ENCODE measurements at places on chromosomes 16 and 17. TPM values are rescaled to one million over a fixed set of nuclear protein-coding genes. Genes with fewer than 3 reads are reported as not detected.

DNA sequence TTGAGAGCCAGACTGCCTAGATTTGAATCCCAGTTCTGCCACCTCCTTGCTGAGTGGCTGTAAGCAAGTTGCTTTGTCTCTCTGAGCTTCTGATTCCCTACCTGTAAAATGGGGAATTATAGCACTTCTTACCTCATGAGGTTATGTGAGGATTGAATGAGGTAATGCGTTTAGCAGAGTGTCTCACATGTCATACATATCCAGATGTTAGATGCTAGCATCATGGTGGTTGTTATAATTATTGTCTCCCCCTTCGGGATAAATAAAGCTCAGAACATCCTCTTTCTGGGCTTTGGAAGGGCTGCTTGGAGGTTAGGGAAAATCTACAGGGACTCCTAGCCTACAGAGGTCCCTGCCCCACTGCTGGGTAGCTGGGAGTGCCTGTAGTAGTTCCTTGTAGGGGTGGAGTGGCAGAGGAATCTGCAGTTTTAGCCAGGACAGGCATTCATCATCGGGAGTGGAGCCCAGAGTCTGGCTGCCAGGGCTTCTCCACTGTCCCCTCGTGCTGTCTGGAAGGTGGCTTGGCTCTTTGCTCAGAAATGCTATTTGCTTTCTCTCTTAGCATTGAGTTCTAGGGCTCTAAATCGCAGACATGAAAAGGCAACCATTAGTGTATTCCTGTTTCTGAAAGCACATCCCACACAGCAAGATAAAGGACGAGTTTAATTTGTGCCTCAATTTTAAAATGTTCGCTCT is 137.9 kb upstream of the CACNG3 start:
- DNase-seq: no peak

DNA sequence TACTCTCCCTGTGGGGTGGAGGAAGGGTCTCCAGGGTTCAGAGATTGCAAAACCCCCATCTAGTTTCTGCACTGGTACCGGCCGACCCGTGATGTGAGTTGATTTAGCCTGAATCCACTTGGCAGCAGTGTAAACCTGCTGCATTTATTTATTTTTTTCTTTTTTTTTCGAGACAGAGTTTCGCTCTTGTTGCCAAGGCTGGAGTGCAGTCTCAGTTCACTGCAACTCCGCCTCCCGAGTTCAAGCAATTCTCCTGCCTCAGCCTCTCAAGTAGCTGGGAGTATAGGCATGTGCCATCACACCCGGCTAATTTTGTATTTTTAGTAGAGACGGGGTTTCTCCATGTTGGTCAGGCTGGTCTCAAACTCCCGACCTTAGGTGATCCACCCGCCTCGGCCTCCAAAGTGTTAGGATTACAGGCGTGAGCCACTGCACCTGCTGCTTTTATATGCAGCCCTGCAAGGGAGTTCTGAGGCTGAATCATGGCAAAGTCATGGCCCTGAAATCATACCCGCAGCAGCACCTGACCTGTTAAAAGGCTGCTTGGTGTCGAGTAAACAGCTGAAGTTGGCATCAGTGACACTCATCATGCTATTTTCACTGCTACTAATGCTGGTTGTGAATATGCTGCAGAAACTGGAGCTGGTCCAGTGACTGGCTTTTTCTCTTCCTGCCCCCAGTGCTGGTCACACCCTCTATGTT is 21.4 kb downstream of the DEXI start:
- DNase-seq: no peak

CACNA1H gene
- polyA plus RNA-seq: 17.0 TPM

- DNase-seq: no peak
Measured at GRCh38 chr16:51134269-51134812, 16.7 kb downstream of the SALL1 start.

DNA sequence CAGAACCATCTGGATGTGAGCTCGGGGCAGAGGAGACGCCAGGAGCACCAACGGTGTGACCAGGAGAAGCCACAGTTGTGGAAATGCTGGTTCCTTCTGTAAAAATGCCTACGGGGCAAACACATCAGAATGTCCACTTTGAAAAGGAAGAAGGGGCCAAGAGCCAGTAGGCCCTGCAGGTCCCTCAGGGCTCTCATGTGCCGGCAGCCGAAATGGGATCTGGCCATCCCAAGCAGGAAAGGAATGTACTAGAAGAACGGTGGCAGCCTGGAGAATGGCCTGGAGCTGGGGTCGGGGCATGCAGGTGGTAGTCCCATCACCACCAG is 162.1 kb upstream of the PLCG2 start:
- DNase-seq: no peak

GRCh38 chr17:2125013-2125535 is 70.2 kb downstream of the HIC1 start:
- no peak for DNase-seq

DNA sequence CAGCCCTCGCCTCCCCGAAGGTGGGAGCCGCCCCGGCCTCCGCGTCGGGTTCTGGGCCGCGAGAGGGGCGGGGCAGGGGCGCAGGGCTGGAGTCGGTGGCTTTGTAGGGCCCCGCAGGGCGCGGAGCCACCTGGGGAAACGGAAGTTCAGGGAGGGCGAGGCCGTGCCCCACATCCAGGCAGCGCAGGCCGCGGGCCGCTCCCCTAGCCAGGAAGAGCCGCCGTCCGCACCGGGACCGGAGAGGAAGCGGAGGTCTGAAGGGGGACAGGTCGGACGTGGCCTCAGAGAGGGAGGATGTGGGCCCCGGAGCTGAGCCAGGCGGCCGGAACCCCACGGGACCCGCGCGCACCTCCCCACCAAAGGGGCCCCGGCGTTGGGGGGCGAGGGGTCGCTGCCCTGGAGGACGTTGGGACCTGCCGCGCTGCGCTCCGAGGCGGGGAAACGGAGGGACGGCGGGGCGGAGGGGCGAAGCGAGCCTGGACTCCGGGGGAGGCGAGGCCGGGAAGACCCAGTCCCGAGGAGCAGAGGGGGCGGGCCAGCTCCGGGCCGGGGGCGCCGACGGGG is 482 bp upstream of the SLC16A3 start:
- DNase-seq: no peak

DNA sequence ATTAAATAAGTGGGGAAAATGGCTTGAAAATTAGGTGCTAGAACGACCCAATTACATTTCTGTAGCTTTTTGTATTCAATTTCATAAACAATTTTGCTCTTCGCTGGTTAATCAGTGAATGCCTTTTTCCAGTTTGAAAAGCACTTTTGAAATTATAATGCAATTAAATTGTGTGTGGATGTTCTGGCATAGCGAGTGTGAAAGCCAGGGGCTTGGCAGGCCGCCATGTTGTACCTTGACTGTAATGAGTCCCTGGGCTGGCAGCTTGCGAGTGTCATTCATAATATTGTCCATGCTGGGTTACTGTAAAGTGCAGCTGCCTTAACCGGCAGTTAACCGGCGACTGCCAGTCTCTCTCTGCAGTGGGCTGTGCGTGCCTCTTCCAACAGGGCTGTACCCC is 177.8 kb downstream of the CCDC182 start:
- no peak for DNase-seq

TBC1D3G gene
- not detected for polyA plus RNA-seq

DNA sequence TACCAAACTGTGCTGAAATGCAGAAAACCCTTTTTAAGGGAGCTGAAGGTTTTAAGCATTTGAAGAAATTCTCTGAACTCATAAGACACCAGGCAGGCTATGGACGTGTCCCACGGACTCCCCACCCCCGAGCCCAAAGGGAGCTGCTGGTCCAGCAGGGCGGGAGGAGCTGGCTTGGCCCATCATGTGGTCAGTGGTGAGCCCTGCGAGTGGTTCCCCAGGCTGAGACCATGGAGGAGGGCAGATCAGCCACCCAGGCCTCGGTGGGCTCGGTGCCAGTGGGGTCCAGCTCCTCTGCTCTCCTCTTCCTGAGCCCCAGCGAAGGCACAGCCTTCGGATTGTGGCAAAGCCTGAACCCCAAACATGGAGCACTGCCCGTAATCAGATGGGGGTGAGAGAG is 27.0 kb downstream of the LGALS3BP start:
- no peak for DNase-seq

- DNase-seq: no peak
Measured at GRCh38 chr16:50835358-50836060, 93.6 kb downstream of the CYLD start.

NTN1 gene
- 3.3 TPM for polyA plus RNA-seq

XYLT1 gene
- 7.9 TPM for polyA plus RNA-seq

DNA sequence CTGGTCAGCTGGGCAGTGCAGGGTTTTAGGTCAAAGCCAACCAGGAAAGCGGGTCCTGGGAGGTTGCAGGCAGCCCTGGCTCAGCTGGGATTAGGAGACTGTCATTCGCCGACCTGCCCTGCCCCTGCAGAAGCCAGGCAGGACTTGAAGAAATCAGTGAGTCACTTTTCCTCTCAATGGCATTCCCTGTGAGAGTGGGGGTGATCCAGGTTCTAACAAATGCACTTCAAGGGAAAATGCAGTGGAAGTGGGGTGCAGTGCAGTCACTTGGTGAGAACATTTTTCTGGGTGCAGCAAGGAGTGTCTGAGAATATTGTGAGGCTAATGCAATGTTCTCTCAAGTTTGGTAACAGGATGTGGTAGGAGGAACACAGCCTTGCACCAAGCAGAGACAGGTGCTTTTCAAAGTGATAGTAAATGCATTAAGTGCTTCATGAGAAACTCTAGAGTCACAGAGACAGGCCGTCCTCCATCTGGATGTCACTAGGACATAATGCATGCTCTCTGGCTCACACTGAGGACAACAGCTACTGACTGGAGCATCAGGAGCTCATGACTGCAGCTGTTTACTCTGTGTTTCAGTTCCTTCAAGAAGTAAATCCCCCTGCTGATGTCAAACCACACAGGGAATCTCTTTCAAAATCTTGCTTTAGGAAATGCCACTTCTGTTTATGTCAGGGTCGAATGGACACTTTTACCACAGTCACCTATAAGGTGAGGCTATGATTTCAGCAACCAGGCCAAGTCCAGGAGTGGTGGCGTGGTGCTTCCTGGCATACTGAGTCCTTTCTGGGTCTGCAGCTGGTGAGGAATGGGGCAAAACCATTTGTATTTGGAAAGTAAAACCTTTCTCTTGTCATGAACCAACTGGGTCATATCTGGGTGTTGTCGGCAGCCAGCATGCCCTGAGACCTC is 16.7 kb downstream of the CDK5R1 start:
- DNase-seq: no peak

DNA sequence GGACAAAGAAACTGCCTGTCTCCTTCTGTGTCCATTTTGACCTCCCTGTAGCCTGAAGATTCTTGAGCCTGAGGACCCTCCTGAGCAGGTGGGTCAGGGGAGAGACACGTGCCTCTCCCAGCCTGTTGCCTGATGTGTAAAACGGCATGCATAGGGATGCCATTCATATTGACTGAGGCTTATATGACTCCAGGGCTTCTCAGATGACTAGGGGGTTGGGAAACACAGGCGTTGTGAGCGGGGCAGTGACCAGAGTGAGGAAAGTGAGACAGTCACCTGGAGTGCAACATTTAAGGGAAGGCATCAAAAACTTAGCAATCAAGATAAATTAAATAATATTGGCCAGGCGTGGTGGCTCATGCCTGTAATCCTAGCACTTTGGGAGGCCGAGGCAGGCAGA is 5.1 kb upstream of the SLC16A5 start:
- DNase-seq: no peak

NOD2 gene
- polyA plus RNA-seq: 0.65 TPM

DNA sequence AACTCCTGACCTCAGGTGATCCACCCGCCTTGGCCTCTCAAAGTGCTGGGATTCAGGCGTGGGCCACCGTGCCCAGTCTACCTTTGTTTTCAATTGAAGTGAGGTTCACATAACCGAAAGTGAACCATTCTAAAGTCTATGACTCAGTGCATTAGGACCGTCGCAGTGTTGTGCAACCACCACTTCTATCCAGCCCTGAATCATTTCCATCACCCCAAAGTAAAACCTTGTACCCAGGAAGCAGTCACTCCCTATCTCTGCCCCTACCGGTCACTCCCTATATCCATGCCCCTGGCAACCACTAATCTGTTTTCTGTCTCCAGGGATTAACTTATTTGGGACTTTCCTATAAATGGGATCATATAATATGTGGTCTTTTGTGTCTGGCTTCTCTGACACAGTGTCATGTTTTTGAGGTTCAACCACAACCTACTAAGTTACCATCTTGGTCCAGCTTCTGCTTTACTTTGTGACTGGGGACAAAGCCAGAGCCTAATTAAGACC is 28.3 kb upstream of the CDC42EP4 start:
- DNase-seq: no peak

DNA sequence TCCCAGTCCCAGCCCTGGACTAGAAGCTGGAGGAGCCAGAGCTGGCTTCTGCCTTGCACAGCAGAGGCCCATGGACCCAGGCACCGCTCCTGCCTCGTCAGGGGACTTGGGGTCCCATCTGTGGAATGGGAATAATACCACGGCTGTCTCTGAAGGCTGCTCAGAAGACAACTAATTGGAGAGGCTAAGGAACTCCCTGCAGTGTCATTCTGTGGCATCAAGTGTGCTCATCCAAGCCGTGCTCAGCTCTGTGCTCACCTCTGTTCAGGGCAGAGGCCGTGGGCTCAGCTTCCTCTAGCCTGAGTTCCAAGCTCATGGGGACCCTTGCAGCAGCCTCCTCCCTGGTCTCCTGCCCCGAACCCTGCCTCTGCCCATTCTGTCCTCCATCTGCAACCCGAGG is 31.8 kb downstream of the BEAN1 start:
- no peak for DNase-seq

GRCh38 chr17:38571833-38572668 is 33.7 kb downstream of the SRCIN1 start:
- no peak for DNase-seq

ACE gene
- 15.5 TPM for polyA plus RNA-seq

GRCh38 chr16:73196670-73197069 is 148.7 kb upstream of the ZFHX3 start:
- DNase-seq: no peak

CBX2 gene
- 22.9 TPM for polyA plus RNA-seq

- DNase-seq: no peak
Measured at GRCh38 chr16:13021996-13022395, 120.6 kb downstream of the SHISA9 start.

- no peak for DNase-seq
Measured at GRCh38 chr17:49616601-49617131, 41.0 kb downstream of the NXPH3 start.

SLC13A2 gene
- 15.2 TPM for polyA plus RNA-seq

FOXC2 gene
- 38.8 TPM for polyA plus RNA-seq

DNA sequence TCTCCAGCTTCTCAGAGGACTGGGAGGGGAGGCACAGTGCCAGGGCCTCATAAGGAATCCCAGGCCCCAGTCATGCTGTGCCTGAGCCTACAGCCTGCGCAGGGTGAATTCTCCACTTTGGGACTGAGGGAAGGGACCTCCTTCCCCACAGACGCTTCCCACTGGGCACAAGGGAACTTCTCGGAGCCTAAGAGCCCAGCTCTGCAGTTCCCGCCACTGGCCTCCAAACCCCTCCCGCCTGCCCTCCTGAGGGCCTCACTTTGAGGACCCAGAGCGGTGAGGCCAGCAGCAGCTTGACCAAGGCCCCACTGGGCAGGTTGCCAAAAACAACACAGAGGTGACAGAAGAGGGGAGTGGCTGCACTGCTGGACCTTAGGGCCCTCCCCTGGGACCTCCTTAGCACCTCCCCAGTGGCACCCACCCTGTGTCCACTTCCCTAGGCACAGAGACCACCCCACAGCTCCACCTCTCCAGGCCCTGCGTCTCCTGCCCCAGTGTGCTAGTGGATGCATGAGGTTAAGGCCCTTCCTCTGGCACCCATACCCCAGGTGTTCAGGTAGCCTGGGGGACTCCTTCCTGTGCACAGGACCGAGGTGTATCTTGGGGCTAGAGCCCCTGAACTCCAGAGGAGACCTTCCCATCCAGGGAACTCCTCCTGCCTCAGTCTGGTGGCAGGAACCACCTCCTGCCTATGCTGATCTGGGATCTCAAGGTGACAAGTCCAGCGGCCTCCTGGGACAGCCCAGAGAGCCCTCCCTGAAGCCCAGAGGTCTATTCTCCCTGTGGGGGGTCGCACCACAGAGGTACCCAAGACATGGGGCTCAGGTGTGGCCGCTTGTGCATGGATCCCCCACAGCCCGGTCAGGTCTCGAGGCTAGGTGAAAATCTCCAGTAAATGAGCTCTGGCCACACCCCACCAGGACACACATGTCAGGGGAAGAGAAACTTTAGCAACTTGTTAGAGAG is 3.4 kb downstream of the CASKIN2 start:
- DNase-seq: no peak
